ENCODE measurements at places on chromosomes 16 and 17.
A peak's percentile ranks its signal among the peaks of the same experiment; 100 is the strongest.

DNA sequence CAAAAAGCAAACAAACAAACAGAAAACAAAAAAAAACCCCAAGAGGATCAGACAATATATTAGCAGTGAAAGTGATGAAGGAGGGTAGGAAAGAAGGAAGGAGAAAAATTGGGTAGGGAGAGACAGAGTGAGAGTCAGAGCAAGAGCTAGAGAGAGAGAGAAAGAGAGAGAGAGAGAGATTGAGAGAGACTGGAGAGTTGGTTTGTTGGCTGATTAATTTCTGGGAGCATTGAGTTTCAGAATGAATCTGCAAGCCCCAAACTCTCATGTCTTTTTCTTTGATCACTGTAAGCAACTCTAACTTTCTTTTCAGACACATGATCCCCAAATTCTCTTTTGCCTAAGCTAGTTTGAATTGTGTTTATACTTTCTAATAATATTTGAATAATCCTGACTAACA is 388.1 kb downstream of the SHISA9 start:
- no peak for DNase-seq

DNA sequence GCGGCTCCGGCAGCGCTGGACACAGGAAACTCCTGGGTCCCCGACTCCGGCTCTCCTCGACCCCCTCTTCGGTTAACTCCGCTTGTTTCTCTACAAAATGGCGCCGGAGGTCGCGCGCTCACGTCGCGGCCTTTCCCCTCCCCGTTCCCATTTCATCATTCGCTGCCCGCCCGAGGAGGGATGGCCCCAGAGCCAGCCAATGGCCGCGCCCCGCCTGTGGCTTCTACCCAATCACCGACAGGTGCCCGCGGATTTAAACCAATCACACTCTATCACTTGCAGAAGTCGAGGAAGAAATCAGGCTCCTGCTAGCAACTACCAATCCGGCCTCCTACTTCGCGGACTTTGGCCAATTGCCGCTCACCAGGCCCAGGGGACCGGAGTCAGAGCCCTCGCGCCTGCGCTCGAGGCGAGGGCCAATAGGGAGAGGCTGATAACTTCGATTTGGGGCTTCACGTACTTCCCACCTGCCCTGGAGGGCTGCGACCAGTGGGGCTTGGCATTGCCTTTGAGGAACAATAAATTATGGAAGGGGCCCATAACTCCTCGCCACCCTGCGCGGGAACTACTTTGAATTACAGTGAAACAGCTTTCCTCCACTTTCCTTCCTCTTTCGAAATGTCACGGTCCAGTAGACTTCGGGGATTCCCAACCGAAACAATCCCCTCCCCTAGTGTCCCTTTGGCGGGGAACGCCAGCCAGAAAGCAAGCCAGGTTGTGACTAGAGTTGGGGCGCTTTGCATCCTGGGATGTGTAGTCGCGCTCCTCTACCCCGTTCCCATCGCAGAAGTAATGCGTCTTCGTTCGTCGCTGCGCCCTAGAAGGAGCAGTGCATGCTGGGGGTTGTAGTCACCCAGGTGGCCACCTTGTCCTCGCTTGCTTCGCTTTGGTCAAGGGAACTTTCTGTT is at the start of gene CNOT1:
TSS of gene CNOT1 (minus strand) at position 94 of the 908 bp plus-strand sequence. CDS start 30,489 bp downstream, outside the sequence.
- peak; percentile 99 for DNase-seq

DNA sequence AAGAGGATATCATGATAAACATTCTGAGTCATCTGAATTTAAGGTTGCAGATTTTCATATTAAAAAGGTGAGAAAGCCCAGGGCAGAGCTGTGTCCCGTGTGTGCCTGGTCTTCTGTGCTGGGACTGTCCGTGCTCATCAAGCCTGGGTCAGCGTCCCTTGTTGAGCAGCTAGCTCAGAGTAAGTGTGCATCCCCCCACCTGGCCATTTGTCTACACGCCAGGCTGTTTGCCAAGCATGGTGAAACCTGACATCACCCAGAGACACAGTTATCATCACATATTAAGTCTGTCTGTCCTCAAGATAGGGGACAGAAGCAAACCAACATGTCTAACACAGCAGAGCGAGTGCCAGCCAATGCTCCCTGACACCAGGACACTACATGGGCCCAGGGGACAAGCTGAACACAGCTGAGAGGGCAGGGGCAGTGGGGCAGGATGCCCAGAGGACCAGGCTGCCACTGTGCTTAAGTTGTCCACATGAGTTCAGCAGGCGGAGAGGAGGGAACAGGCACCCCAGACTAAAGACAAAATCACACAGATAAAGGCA is 57.9 kb upstream of the CNEP1R1 start:
- DNase-seq: no peak

DNA sequence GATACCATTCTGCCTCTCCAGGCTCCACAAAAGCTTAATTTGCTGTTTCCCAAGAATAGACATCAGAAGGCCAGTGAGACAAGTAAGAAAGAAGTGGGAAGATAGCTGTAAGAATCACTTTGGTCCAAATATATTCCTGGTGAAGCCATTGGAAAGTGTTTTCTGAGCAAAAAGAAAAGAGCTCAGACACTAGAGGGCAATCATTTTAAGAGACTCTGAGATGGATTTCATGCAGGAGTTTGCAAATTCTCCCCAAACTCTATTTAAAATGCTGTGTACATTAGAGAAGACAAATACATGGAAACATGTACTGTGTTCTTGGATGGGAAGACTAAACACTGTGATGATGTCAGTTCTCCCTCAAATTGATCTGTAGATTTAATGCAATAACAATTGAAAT is 8.0 kb upstream of the SLC6A2 start:
- DNase-seq: no peak

DNA sequence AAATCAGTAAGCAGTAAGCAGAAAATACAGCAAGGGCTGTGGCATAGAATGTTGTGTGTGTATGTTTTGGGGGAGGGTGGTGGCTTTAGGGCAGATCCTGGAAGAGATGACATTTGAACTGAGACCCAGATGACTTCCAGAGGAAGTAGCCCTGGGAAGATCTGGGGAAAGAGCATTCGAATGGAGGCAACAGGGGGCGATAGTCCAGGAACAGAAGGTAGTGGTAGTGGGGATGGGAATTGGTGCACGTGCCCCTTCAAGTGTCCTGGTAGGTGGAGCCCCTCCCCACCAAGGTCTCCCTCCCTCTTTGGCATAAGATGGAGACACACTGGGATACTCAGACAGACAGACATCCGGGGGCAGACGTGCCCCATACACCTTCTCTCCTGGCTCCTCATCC is 14.1 kb downstream of the ARHGEF15 start:
- DNase-seq: no peak

GRCh38 chr16:12930881-12931280 is 29.5 kb downstream of the SHISA9 start:
- DNase-seq: no peak

- DNase-seq: no peak
Measured at GRCh38 chr17:6560496-6560895, 4.1 kb upstream of the PITPNM3 start.

DNA sequence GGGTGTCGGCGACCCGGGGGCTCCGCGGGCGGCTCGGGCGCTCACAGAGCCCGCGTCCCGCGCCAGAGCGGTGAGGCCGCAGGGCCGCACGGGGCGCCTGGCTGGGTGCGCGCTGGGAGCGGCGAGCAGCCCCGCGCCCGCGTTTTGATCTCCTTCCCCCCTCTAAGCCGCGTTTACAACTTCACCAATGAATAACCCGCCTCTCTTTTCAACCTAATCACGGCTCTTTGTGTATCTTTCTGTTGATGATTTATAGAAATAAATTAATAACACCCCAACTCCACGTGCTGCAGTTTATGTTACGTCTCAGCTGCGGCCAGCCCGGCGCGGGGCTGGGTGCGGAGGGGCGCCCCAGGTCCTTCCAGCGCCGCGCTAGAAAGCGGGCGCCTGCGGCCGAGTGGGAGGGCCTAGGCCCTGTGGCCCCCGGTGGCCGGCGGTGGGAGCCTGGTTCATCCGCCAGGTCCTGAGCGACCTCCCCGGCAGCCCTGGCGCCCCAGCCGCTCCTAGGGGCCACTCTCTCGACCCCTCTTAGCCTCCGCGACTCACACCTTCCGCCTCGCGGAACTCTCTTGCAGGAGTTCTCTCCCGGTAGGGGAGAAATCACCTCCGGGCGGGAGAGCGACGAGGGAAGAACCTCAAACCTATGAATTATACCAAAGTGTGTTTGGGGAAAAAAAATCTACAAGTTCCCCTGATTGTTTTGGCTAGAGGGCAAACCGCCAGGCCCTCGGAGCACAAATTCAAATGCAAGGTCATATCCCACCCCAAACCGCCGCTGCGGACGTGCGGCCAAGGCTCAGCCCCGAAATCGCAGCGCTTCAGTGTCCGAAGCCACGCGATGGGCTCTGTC is 1.9 kb downstream of the HNF1B start:
- DNase-seq: no peak

DNA sequence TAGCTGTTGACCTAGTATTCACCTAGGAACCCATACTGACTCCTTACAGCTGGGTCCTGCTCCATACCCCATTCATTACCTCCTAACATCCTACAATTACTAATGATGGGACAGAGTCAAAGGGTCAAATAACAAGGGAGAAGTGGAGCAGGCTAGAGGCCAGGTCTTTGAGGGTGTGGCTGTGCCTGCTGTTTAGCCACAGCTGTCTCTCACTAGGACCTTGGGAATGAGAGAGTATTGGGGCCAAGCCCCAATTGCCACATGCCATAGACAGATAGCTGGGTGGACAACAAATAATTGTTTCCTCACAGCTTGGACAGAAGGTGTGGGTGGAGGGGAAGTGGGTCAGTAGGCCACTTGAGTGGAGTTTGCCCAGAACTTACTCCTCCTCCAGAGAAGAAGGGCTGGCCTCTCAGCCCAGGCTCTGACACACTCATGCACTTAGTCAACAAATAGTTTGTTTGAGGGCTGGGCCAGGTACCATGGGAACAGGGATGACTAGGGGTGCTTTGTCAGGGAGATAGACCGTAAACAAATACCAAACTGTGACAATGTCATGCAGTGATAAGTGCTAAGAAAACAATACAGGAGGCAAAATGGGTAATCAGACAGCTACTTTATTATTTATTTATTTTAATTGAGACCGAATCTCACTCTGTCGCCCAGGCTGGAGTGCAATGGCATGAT is 10.2 kb upstream of the CENPT start:
- peak; percentile 53 for DNase-seq

DNA sequence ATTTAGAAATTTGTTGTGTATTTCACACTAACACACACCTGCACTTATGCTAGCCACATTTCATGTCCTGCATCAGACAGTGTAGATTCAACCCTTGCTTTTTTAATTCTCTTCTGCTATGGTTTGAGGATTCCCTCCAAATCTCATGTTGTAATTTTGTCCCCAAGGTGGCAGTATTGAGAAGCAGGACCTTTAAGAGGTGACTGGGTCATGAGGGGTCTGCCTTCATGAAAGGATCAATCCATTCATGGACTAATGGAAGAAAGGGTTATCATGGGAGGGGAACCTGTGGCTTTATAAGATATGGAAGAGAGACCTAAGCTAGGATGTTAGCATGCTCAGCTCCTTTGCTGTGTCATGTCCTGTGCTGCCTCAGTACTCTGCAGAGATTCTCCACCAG is 1032.2 kb downstream of the CDH11 start:
- no peak for DNase-seq

GRCh38 chr16:51228097-51228659 is 77.1 kb upstream of the SALL1 start:
- no peak for DNase-seq

GRCh38 chr17:57902117-57902799 is 52.4 kb upstream of the MRPS23 start:
- no peak for DNase-seq

- no peak for DNase-seq
Measured at GRCh38 chr17:65254166-65254565, 117.0 kb downstream of the RGS9 start.

DNA sequence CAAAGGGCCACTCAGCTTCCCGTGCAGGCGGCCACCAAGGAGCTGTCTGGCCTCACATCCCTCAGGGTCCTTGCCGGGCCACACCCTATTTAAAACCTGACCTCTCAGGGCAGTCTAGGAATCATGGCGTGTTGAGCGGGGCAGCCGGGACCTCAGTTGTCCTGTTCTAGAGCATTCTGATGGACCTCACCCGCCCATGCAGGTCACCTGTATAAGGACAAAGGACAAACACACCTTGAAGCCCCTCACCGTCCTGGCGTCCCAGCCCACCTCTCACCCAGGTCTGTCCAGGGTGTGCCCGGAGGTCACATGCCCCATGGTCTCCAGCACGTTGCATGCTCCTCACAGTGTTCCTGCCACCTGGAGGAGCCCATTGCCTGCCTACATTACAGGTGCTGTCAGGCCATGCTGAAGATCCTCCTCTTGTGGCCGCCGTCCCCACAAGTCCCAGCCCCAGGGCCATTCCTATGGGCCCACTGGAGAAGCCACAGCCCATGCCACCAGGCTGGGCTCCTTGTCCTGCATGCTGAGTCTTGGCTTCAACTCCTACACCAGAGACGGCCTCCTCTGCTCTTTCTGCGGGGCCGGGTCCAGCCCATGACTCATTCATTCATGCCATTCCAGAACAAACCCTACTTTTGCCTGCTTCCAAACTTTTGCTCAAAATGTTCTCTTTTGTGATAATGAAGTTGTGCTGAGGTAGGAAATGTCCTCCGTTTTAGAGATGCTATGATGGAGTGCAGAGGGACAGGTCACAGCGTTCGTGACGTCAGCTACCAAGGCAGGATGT is 46.3 kb downstream of the PEMT start:
- no peak for DNase-seq

Data from skeletal muscle cell (primary cell).